ENCODE measurements at places on chromosomes 7 and 10.

GRCh38 chr10:18658271-18659124 is 733 bp upstream of the ARL5B start:
- DNase-seq: peak; percentile 74

GRCh38 chr10:119333146-119333792 is 125.9 kb downstream of the GRK5 start:
- DNase-seq: peak; percentile 16

DNA sequence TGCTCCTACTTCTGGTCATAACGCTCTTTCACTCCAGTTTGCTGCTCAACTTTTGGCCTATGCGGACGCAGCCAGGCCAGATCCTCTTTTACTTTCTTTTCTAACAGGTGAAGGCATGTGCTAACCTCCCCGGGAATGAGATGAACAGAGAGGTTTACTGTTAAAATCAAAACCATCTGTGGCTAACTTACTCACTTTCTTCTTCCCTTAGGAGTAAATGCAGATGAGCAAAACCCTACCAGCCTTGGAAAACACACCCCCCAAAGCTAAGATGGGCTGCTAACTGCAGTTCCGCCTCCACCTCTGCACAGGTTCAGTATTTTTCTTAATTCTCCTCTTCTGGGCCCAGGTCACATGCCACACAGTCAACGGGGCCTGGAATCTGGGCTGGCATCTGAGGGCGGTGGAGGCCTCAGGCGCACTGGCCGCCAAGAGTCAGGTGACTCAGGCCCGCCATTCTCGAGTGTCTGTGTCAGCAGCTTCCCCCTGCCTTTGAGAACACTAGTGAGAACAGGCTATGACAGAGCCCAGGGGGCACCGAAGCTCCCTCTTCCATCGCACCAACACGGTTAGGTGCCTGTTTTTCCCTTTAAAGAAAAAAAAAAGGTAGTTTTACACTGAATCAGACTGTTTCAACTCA is 11.1 kb downstream of the FAM53B start:
- no peak for DNase-seq

GRCh38 chr7:95246831-95247370 is 77.4 kb downstream of the PON1 start:
- DNase-seq: peak; percentile 73

GRCh38 chr7:128879939-128880746 is 17.5 kb downstream of the ATP6V1F start:
- DNase-seq: peak; percentile 52

DNA sequence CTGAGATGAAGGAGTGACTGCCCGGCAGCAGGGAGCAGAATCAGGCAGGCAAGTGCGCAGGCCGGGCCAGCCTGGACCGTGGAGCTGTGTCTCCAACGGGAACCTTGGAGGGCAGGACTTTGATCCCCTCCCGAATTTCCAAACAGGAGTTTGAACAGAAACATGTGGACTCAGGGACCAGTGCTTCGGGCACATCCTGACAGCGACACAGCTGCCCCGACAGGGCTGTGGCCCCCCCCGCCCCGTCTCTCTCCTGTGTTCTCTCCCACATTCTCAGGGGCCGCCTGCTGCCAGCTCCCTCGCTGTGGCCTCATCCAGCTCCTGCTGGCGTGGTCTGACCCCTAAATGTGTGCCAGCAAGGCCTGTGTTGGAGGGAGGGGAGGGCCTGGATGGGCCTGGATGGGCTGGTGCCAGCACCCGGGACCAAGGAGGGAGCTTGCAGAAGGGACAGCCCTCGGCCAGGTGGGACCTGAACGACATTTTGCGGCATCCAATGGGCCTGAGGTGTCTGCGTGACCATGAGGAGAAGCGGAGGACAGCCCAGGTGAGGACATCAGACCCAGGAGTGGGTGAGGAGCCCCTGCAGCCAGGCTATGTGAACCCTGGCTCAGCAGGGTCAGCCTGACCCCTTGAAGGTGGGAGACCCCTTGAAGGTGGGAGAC is 222.9 kb downstream of the DNAJB6 start:
- no peak for DNase-seq

DNA sequence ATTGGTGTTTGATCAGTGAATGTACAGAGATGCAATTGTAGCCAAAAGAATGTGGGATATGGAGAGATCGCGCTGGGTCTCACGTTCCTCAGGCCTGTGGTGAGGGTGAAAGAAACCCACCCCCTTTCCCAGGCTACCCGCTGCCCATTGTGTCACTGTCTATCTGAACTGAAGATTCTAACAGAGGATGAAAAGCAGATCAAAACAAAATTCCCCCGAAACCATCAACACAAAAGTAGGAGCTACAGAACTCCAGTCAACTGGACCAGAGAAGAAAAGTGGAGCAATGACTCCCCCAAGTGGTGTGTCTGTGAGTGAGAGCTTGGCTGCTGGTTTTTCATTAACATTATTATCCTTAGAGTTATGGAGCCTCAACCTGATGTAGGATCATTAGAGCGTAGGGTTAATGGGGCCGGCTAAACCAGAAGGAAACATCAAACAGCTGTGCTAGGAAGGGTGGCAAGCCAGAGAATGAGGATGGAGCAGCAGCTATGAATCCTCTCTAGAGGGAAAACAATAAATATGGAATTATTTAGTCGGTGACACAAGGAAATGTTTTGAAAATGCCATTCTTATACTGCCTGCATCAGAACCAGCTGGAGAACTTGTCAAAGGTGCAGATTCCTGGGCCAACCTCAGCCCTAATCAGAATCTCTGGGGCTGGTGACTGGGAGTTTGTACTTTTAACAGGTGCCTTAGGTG is 38.3 kb downstream of the AKR1B1 start:
- peak; percentile 40 for DNase-seq

GRCh38 chr7:81211204-81211933 is 292.5 kb upstream of the SEMA3C start:
- DNase-seq: peak; percentile 3

DNA sequence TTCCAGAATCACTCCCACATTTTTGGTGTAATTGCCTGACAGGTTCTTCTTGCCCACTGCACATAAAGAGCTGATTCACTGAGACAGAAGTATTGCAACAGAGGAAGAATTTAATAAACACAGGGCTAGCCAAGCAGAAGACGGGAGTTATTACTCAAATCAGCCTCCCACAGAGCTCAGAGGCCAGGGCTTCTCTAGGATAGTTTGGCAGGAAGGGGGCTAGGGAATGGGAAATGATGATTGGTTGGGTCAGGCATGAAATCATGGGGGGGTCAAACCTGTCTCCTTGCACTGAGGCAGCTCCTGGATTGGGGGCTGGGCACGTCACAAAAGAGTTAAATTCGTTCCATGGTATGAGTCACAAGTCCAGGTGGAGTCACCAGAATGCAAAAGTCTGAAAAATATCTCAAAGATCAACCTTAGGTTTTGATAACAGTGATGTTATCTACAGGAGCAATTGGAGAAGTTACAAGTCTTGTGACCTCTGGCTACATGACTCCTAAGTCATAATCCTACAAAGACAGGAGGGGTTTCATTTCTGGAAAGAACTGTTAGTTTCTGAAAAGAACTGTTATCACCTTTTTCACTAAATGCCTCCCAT is 30.2 kb upstream of the ERCC6 start:
- peak; percentile 94 for DNase-seq

DNA sequence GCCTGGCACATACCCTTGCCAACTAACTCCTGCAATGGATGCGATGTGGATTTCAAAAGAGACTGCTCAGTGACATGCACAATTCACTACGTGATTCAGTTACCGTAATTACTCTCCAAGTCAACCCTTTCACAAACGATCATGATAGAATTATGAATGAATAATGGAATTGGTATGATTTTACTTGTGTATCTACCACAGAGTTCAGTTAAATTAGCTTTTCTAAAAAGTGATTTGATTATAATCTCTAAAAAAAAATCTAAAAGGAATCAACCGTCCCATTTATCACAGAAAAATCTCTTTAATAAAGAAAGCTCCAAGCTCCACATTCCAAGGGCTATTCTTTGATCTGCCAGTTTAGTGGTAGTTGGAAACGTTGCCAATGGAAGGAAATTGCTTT is 30.4 kb upstream of the RSU1 start:
- DNase-seq: peak; percentile 65

- no peak for DNase-seq
These were observed 182.3 kb upstream of the CDCA7L start for GRCh38 chr7:22127835-22128527.

DNA sequence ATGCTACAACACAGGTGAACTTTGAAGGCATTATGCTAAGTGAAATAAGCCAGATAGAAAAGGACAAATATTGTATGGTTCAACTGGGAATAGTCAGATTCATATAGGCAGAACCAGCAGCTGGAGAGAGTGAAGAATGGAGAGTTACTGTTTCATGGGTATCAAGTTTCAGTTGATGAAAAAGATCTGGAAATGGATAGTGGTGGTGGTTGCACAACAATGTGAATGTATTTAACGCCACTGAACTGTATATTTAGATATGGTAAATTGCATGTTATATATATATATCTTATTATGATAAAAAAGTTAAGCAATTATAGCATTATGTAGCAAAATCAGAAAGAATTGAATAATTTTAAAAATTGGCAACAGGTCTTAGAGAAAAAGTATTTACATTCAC is 3.9 kb downstream of the LMBR1 start:
- DNase-seq: peak; percentile 71

DNA sequence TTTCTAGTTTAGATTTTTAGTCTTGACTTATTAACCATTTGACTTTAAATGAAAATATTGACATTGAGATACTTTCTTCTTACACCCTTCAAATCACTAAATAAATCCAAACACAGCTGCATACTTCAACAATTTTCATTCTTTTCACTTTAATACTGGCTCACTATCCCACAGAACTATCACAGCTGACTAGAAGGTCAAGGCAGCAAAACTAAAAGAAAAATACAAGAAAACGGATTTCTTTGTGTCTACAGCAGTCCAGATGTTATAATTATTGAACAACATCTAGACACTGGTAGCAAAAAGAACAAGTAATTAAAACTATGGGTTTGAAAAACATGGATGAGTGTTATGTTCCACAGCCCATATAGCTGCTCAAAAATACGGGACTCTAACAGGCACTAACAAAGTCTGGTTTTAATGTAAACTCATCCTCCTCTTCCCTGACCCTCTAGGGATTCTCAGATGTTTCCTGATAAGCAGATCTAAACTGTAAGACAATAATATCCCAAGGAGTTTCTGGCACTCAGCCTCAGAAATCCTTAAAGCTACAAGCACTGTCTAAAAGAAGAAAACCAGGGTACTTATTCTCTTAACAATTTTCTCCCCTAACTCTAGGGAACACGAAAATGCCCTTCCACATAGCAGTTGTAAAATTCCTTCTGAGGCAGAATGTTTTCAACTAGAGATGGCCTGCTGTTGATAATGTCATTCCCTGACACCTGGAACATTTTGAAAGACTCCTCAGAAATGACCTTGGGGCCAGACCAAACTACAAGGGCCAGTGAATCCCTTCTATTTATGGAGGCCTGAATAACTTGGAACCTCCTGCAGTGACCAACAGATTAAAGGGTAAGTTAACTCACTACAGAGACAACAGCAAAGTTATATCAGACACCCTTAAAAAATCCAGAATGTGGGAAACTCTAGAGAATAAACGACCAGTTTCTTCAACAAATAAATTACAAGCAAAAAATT is 12.8 kb downstream of the DNMBP start:
- DNase-seq: peak; percentile 41

GRCh38 chr7:139830292-139830691 is 1.2 kb downstream of the TBXAS1 start:
- no peak for DNase-seq

- DNase-seq: peak; percentile 50
These were observed 276.9 kb downstream of the CSTF2T start for GRCh38 chr10:51422311-51423120.

GRCh38 chr10:113441220-113441619 is 111.6 kb upstream of the HABP2 start:
- no peak for DNase-seq

DNA sequence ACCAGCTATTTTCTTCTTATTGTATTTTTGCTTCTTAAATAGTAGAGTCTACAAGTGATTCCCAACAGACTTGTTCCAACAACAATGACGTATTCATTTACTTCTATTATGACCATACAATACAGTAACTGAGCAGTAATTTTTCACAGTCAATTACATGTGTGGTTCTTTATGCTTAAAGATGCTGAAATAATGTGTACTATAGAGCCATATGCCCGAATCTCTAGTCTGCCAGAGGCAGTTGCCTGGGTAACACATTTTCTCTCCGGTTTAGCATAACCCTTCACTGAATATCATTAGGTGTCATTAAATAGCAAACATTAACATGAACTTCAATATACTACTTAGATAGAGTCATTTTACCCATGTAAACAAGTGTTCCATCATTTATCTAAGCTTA is 75.0 kb downstream of the SLC25A13 start:
- no peak for DNase-seq

DNA sequence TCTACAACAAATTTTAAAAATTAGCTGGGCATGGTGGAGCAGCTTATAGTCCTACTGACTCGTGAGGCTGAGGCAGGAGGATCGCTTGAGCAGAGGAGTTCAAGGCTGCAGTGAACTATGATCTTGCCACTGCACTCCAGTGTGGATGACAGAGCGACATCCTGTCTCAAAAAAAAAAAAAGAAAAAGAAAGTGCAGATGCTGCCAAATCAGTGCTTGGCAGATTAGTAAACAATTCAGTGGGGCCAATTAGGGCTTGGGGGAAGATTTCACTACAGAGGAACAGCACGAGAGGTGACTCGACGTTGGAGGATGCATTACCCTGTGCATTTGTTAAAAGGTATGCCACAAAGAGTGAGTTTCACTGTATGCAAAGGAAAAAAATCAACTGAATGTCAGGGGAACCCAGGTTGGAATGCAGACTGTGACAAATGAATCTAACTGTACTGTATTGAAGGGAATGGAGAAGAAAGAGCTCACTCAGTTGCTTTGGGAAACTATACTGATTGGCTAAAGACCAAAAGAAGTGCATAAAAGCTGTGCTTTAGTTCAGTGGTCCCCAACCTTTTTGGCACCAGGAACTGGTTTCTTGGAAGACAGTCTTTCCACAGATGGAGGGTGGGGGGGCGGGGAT is 31.6 kb downstream of the GARIN1A start:
- no peak for DNase-seq

DNA sequence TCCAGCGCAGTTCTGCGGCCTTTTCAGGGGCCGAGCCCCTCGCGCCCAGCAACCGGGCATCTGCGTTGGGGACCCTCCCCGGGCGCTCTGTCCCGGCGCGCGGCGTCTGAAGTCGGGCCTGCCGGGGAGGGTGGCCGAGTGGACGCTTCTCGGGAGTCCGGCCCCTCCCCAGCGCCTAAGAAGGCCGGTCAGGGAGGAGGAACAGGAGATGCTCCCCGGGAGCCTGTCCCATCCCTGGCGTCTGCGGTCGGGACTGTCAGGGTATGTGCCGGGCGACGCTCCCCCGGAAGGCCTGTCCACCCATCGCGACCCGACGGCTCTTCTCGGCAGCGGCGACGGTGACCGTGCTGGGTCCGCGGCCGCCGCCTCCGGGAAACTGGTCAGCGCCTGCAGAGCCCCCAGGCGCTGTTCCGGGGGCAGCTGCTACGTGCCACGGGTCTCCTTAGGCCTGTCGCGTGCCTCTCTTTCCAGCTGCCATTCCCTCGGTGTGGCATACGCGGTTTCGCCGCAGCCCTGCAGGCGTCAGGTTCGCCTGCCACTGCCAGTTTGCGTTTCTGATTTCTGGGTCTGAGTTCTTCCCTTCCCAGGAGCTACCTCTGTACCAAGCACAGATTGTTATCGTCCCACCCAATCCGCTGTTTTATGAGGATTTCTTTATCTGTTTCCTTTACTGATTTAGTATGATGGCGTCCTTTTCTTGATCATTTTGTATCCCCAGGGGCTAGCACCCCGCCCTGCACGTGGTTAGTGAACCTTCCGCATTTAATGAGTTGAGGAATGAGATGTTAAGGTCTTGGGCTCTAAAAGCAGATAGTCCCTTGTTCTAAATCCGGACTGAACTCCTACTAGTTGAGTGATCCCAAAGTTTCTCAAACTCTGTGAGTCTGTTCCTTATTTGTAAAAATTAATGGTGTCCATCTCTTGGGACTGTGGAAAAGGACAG is 782 bp downstream of the IFIT5 start:
- DNase-seq: peak; percentile 49

- DNase-seq: peak; percentile 29
These were observed 13.8 kb downstream of the BTRC start for GRCh38 chr10:101367569-101368453.

Measured in fibroblast of lung (primary cell).